ENCODE measurements at places on chromosomes 11 and 22. TPM values are rescaled to one million over a fixed set of nuclear protein-coding genes. Genes with fewer than 3 reads are reported as not detected.

PACSIN3 gene
- 66.0 TPM for total RNA-seq

TBC1D10A gene
- total RNA-seq = 29.4 TPM

GSC2 gene
- total RNA-seq = not detected

MS4A7 gene
- total RNA-seq = 48.4 TPM

ELFN2 gene
- 5.9 TPM for total RNA-seq

IGSF9B gene
- 13.5 TPM for total RNA-seq

DNA sequence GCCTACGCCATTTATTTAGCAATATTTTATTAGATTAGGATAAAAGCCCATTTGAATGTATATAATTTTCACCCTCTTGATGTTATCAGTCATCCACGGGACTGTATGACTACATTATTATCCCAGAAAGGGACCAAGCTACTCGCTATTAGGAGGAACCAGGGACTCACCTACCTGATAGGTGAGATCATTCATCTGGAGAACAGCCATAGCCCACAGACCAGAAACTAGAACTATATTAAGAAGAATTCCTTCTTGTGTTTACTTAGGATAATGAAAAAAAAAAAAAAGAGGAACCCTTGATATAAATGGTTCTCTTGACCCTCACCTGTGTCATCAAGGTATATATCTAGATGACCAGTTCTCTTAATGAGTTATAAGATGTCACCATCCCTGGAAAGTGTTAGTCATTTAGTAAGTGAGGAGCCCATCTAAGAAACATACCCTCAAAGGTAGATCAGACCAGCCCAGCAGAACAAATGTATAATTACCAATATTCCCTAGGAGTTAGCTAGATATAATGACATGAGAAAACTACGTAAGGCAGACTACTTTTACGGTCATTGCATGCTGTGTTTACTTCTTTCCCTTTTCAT is 8.0 kb downstream of the SIK3 start:
- DNase-seq = no peak

- no peak for DNase-seq
These were observed 2.2 kb downstream of the MADD start for GRCh38 chr11:47271961-47272661.

DNA sequence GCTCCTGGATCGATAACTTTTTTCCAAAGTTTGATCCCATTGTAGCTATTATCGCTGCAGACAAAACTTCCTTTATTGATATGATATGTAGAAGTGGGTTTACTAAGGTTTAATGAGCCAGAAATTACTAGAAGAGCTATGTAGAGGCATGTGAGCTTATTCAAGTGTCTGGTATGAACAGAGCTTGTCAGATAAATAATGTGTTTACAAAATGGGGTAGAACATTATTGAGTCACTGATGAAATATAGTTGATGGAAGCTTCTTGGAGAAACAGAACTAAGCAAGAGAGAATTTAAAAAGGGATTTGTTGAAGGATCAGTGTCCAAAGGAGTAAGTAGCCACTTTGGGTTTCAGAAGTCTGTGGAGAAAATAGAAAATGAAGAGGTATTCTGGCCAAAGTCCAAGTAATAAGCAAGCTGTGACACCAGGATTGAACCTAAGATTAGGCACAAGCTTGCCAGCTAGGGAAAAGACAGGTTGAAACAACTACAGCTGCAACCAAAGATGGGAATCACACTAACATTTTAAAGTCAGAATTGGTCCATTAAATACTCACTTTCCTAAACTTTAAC is 104.3 kb downstream of the MAML2 start:
- DNase-seq = no peak

- no peak for DNase-seq
These were observed 26.5 kb upstream of the THY1 start for GRCh38 chr11:119449498-119449897.

DNA sequence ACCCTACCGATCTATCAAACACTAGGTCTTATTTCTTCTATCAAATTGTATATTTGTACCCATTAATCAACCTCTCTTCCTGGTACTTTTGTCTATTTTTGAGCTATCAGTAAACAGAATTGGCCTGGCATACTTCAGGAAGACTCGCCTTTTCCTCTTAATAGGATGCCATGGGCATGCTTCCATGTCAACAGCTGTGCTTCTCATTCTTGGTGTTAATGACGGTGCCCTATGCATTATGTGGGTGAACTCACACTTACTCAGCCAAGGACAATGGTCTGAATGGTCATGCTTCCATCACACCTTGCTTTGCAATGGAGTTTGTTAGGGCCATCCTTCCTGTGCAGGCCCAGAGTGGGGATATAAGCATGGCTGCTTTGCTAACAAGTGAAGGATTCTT is 521.8 kb downstream of the MIAT start:
- no peak for DNase-seq

DNA sequence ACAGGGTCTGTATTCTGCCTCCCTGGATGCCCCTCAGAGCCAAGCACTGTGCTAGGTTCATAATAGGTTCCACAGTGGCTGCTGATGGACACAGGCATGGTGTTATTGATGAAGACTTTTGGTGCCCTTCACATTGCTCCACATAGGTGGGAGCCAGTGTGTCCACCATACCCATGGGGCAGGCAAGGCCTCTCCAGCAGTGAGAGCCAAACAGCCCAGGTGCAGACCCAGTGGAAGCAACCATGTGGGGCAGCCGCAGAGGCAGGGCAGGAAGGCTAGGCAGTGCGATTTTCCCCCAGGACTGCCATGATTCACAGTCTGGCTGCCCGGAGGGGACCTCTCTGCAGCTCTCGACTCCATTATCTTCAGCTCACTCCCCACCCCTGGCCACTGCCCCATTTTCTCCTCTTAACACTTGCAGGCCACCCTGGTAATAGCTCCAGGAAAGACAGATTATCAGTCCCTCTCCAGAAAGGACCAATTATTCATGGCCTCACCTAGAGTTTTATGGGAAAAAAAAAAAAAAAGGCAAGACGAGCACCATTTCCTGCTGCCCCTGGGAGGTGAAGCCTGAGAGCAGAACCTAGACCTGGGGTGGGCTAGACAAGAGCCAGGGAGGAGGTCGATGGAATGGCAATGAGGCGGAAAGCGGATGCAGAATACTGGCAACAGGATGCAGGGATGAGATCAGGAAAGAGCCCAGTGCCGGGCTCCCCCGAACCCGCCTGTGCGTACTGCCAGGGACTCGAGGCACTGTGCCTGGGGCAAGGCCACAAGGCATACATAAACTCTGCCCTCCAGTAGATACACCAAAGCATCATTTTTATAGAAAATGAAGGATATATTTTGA is 343.0 kb upstream of the NCAM1 start:
- no peak for DNase-seq

All from sciatic nerve (tissue), 2 donors.